Stomach (tissue), 19 donors: ENCODE measurements at places on chromosomes 16 and 17. TPM values are rescaled to one million over a fixed set of nuclear protein-coding genes. Genes with fewer than 3 reads are reported as not detected.
A peak's percentile ranks its signal among the peaks of the same experiment; 100 is the strongest.

GRCh38 chr16:89318871-89319630, 101.5 kb downstream of the ZNF778 start:
- no peak for DNase-seq

- no peak for DNase-seq
These were observed 212.8 kb upstream of the ELAC2 start for GRCh38 chr17:13230350-13231264.

TMEM92 gene
- total RNA-seq = 3.1 TPM

CHD9 gene
- total RNA-seq = 78.1 TPM

- peak; percentile 30 for DNase-seq
These were observed 133.1 kb downstream of the SDK2 start for GRCh38 chr17:73510981-73511718.

KCTD11 gene
- 3.5 TPM for total RNA-seq
